ENCODE measurements at places on chromosomes 5 and 9.

GRCh38 chr5:74578356-74579044 lies 62.0 kb downstream of the ENC1 start:
- no peak for DNase-seq

DNA sequence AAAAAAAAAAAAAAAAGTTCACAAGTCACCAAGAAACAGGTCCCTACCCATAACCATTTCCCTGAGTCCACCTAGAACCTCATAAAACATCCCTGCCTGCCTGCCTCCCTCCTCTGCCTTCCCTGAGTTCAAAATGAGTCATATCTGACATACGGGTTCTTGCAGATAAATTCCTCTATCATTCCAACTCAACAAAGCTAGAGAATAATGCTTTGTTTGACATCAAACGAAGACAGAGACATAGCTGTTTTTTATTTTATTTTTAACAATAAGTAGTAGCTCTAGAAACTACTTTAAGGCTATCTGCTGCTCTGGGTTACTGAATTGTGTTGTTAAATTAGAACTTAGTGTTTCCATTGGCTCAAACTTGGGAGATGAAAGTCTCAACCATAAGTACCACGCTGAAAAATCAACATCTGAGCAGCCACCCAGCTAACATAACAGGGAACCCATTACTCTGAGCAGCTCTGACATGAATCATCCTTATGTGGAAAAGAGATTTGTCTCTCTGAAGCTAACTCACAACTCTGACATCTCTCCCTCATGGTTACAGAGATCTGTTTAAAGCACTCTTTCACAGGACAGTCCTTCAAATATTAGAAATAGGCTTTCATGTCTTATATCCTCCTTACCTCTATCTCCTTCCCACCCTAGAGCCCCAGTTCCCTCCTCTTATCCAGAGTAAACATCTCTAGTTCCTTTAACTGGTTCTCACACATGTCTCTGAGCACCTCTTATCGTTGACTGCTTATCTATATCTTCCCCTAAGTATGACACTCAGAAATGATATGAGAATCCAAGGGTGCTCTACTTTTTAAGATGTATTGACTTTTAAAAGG lies 12.1 kb downstream of the TMEM245 start:
- DNase-seq, result no peak

DNA sequence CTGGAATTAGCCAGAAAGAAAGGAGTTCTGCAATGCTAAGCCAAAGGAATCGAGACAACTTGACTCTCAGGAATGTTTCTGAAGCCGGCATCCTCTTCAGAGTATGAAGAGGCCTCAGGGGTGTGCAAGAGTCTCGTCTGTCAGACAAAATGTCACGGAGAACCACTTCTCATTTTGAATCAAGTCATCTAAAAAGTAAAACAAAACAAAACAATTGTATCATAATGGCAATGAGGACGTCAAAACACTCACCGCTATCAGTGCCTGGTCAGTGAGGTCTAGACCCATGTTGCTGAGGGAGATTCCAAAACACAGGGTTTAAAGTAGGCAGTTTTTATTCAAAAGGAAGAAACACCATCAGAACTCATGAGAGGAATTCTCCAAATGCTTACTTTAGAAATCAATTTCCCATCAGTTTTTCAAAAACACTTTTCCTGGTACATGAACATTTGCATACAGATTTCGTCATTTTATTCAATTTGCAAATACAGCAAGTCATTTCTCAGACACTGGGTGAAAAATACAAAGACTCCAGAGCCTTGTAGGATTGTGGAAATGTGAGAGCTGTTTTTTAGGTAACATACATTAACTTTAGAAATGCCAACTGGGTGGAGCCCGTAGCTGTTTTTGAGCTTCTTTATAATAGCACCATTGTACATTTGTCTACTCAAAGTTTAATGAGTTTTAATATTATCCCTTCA lies 89.5 kb upstream of the MAP3K1 start:
- no peak for DNase-seq

GRCh38 chr5:180829726-180830125 lies 27.1 kb upstream of the MGAT1 start:
- DNase-seq, result no peak

- DNase-seq, result no peak
These were observed 219.0 kb downstream of the ZNF608 start for GRCh38 chr5:124527220-124527991.

- no peak for DNase-seq
These were observed 130.6 kb downstream of the DTWD2 start for GRCh38 chr5:118857700-118858099.

DNA sequence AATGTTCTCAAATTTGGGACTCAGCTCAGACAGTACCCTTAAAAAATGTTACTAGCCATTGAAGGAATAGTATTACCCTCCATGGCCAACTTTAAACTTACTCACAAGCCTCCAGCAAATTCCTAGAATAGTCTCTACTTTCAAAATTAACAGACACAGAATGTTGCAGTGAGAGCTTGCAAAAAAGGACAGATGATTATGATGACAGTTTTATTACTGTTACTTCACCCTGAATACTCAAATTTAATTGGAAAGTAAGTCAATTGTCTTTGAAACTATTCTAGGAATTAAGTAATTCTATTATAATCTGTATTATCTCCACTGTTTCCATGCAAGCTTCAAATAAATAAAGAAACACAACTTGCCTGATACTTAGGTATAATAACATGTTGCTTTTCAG lies 288.3 kb downstream of the SLF1 start:
- DNase-seq, result no peak

DNA sequence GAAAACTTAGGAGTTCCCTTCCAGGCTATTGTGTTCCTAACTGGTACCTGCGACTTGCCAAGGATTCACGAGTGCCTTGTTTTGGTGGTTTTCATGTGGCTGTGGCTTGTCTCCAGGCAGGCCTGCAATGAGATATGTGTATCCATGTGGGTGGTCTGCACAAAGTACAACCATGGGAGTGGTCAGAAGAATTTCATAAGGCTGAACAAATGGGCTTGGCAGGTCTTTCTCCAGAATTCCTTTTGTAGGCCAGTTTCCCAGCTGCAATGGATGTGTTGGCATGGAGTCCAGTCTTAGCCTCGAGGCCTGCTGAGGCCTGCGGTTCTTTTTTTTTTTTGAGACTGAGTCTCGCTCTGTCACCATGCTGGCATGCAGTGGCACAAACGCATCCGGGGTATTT lies 28.8 kb upstream of the MELK start:
- DNase-seq, result no peak

DNA sequence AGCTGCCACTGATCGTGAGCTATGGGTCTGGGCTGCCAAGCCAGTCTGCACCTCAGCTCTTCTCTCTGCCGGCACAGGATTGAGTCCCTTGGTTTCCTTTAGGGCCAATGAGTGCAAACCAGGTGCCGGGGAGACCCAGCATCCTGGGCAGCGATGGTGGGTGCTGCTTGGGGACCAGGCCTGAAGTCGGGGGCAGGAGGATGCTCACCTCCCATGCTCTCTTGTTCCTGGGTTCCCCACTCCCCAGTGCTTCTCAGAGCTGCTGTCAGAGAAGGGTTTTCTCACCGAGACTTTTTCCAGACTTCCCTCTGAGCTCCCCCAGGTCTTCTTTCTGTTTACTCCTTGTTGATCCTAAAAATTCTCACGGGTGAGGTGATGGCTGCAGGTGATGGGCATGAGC lies 61.2 kb downstream of the IRX1 start:
- no peak for DNase-seq

GRCh38 chr5:43683884-43684471 lies 81.0 kb downstream of the NNT start:
- no peak for DNase-seq

- no peak for DNase-seq
These were observed 3.2 kb upstream of the TERT start for GRCh38 chr5:1298067-1298551.

GRCh38 chr9:76359365-76359764 lies 34.9 kb downstream of the RFK start:
- no peak for DNase-seq

GRCh38 chr5:137366526-137366925 lies 132.6 kb downstream of the SPOCK1 start:
- no peak for DNase-seq

- DNase-seq, result no peak
These were observed 26.0 kb upstream of the ASS1 start for GRCh38 chr9:130418776-130419175.

GRCh38 chr9:111740739-111741138 lies 54.0 kb downstream of the SHOC1 start:
- no peak for DNase-seq

DNA sequence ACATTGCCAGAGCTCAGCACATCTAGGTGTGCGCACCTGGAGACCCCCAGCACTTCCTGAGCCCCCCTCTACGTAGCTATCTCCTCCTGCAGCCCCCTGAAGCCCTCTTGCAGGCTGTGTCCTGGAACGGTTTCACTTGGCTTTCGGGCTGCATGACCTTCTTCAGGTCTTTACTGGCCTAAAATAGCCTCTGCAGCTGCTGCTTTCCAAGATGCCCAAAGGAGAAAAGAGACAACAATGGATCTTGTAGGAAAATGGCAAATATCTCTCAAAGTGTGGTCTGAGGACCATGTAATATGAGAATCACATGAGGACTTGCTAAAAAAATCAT lies 6.6 kb upstream of the ERMP1 start:
- DNase-seq, result no peak

GRCh38 chr5:58499941-58500340 lies 8.7 kb downstream of the GAPT start:
- no peak for DNase-seq

GRCh38 chr9:117169089-117169621 lies 245.7 kb downstream of the ASTN2 start:
- no peak for DNase-seq

GRCh38 chr9:115972843-115973595 lies 180.6 kb upstream of the PAPPA start:
- DNase-seq, result no peak

- no peak for DNase-seq
These were observed 198.1 kb downstream of the CHSY3 start for GRCh38 chr5:130102375-130102774.

DNA sequence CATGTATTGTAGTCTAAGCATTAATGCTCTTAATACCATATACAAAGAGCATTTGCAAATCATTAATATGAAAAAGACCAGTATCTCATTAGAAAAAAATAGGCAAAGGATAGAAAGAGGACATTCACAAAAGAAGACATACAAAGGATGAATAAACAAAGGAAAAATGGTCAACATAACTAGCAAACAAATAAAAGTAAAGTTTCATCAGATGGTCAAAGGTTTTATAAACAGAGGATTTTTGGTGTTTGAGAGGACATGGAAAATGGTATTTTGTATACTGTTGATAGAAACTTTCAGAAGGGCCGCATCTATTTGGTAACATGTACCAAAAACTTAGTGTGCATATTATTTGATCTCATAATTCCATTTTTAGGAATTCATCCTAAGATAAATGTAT lies 414.8 kb downstream of the PIK3R1 start:
- no peak for DNase-seq

DNA sequence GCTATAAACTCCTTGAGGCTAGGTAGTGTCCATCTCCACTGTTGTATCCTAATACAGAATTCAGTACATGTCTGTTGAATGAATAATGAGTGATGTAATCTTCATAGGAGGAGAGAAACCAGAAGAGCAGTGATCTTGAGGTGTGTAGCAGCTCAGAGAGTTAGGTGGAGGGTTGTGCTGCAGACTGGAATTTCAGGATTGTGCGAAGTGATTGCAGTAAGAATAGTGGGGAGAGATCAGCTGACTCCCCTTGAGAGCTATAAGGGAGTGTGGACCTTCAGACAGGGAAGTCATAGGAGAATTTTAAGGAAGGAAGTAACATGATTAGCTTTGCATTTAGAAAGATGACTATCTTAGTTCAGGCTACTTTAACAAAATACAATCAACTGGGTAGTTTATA lies 4.4 kb downstream of the SNX24 start:
- DNase-seq, result no peak

GRCh38 chr5:94911276-94911675 lies 292.8 kb downstream of the SLF1 start:
- no peak for DNase-seq

DNA sequence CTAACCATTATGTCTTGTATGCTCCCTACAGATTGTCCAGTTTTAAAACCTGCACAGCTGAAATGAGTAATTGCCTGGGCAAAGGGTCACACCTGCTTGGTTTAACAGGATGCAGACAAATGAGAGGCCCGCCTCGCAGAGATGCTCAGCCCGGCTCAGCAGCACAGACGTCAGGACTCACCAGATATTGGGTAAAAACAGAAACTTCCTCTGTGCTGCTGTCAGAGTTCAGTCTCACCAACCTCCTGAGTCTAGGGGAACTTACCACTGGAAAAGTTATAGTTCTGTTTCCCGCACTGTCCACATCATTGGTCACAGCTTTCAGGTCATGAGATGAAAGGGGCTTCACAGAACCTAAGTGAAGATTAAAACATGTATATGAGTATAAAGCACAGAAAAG lies 152.5 kb downstream of the ESM1 start:
- DNase-seq, result no peak
